ELF-1 (cell line): ENCODE measurements at places on chromosomes 3 and 15.

GRCh38 chr15:67548862-67549651, 6.6 kb downstream of the MAP2K5 start:
- peak; percentile 75 for DNase-seq

DNA sequence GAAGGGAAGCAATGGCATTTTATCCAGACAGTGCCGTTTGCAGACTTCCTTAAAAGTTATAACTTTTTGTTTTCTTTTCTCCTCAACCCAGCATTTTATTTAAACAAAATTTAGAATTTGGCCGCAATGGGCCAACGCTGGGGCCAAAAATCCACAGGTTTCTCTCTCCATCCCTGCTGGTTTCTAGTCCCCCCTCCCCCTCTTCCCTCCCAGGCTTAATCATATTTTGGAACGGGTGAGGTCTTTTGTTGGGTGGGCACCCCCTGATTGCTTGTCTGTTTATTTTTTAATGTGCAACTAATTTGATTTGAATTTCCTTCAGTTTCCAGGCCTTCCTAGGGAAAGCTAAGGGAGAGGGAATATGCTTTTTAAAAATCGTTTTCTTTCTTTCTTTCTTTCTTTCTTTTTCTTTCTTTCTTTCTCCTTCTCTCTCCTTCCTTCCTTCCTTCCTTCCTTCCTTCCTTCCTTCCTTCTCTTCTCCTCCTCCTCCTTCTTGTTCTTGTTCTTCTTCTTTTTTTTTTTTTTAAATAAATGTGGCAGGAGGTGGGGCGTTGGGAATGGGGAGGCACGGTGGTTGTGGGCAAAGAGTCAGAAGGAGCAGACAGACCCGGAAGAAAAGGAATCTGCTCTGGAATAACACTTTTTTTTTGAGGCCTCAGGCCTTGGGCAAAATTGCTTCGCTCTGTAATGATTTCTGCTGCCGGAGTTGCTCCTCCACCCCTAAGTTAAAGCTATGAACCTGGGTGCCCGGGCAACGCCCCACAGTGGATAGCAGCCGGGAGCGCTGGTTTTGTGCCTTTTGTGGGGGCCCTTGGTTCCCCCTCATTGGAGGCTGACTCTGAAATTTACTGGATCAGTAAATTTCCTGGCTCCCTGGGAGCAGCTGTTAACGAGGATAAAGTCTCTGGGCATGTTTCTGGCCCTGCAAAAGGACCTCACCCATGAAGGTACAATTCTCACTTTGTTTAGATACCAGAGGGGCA, 1.9 kb downstream of the FNDC3B start:
- peak; percentile 71 for DNase-seq

DNA sequence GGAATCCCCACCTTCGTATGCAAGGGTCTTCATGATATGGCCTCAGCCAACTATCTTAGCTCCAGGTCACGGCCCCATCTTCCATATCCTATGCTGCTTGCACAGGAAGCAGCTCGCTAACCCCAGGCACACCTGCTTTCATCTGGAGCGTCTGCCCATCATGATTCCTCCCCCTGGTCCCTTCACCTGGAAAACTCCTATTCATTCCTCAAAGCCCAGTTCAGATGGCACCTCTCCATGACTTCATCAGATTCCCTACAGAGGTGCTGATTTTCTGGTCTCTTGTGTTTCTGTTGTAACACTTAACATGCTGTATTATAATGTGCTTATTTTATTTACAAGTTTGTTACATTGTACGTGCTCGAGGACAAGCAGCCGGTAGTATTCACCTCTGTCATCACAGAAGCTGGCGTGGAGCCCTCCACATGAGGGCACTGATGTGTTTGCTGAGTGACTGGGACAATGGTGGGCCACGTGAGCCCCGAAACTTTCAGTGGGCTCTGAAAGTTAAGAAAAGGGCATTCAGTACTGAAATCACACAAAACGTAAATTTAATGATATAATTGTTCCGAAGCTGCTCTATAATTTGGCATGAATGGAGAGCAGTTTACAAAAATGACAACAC, 16.2 kb downstream of the MUC20 start:
- no peak for DNase-seq

DNA sequence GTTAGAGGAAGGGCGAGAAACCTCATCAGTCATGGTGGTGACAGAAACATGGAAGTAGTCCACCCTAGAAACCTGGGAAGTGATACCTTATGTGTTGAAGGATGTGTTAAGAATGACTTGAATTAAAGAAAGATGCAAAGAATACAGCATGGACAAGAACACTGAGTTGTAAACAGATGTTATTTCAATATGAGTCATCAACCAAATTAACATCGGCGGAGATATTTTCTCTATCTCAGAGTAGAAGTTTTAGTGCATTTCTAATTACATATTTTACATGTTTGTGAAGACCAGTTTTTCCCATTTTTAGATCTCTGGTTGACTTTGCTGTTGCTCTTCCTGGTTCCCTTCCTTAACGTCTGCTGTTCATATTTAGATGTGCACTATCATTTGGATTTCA, 268.8 kb upstream of the TBL1XR1 start:
- no peak for DNase-seq

GRCh38 chr15:81302701-81303109, 21.2 kb downstream of the STARD5 start:
- DNase-seq, result no peak

- no peak for DNase-seq
Measured at GRCh38 chr15:70752193-70752635, 11.1 kb downstream of the UACA start.

GRCh38 chr3:13335059-13335458, 85.1 kb downstream of the NUP210 start:
- DNase-seq, result no peak

DNA sequence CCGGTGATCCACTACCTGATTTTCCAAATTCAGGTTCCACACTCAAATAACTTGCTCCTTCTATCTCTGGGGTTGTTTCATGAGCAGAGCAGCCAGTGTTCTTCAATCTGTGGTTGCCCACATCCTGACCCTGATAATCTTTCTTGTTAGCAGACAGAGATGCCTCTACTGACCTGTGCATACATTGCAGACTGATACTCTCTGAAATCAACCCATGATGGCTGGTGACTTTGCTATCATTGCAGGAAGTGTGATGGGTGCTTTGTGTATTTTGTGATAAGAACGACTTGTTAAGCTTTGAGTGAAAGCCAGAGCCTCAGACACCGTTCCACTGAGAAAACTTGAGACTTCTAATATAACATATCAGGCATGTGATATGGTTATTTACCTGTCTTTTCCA, 39.9 kb downstream of the GATM start:
- DNase-seq, result no peak

GRCh38 chr3:164174059-164174458, 904.2 kb downstream of the SI start:
- DNase-seq, result no peak

DNA sequence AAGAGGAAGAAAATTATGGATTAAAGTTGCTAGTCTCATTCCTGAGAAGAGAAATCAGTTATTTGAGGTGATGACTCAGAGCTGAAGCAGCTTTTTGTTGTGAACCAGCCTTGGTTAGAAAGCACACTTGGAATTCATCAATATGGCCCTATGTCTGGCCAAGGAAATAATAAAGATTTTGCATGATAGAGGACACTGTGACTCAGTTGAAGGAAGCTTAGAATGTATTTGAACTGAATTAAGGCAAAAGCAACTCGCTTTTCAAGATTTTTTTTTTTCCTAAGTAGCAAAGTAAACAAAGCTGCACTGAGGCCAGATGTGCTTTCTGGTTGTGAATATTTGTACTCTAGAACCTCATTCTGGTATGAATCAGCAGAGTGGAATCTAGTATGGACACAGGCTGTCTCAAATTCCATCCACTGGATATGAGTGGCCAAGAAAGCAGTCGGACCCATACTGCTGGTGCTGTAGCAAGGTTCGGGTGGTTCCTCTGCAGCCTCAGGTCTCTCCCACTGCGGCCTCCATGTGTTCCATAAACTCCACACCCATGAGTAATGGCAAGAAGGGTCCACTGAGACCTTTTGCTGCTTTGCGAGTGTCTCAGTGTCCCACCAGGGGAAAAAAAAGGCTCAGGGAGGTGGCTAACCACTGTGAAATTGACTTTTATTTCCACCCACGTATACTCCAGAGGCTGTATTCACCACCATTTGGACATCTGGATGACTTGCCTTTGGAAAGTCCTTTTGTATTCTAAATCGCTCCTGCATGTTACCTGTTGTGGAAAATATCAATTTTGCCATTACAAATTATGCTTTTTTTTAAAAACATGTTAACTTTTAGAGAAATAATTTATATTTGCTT, 53.1 kb downstream of the TGFBR2 start:
- DNase-seq, result peak; percentile 28

- no peak for DNase-seq
Measured at GRCh38 chr3:159911664-159912037, 77.0 kb upstream of the IL12A start.

DNA sequence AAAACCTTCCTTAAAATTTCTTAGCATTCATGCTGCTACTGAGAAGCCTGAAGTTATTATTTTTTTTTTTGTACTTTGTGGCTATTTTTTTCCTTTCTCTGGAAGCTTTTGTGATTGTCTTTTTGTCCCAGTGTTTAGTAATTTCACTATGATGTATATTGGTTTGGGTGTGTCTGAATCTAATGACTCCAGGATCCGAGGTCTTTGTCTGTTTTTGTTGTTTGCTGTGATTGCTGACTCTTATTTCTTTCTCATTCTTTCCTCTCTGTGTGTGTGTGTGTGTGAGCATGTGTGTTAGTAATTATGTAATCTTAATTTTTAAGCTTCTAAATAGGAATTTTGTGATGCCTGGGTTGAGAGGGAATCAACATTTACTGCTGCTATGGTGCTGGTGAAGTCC, 152.0 kb downstream of the RAP2B start:
- DNase-seq, result no peak

GRCh38 chr3:42151596-42152168, 60.5 kb downstream of the TRAK1 start:
- no peak for DNase-seq

GRCh38 chr3:138850151-138850550, 15.4 kb upstream of the PIK3CB start:
- DNase-seq, result no peak

GRCh38 chr3:193915613-193916012, 220.3 kb upstream of the HES1 start:
- DNase-seq, result no peak

GRCh38 chr15:46525984-46526725, 891.3 kb downstream of the SQOR start:
- no peak for DNase-seq

DNA sequence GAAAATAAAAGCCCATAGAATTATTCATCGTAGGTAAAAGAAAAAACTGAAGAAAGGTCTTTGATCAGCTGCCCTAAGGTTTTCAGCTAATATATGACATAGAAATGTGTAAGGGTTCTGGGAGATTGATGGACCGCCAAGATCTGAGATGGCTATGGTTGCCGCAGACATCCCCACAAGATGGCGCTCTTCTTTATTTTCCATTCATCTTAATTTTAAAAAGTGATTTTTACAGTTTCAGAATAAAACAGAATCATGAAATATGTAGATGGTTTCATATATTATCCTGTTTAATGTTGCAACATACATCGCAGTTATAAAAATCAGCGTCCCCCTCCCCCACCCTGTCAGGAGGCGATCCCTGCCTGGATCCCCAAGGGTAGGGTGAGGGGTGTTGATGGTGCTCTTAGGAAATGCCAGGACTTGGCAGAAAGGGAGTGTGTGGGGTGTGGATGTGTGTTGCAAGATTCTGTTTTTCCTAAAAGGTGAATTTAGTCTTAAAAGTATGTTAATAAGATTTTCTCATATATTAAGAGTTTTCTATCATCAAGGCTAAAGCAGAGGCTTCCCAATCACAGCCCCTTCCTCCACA, 68.8 kb downstream of the ANXA2 start:
- no peak for DNase-seq

GRCh38 chr3:105885256-105885655, 16.4 kb upstream of the CBLB start:
- no peak for DNase-seq

DNA sequence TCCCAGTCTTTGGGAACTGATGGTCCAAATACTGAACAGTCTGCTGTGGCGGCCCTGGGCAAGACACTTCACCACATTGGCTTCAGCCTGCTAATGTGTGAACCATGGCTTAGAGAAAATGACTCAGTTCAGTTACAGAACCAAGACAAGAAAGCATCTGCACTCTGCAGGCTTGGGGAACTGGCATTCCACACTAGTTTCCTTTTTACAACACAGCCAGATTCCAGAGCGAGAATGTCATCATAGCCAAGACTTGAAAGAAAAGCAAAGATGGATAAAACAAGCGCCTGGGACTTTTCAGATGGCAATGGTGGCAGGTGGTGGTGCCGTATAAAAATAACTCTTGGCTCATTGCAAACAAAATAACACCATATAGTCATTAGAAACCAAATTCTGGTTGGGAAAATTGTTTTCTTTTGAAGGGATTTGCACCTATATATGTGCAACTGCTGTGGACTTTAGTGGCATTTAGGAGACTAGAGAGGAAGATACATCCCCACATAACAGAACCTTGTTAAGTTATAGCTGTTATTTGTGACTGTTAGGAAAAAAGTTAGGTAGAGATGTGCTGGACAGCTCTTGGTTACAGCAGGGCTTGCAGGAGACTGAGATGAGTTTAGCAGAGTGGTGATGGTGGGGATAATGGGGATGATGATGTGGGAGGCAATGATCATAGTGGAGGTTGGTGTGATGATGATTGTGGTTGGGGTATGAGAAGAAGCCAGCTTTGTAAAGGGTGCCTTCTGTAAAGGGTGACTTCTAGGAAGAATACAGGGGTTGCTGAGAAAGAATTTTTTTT, 273.6 kb downstream of the THRB start:
- DNase-seq, result peak; percentile 79

GRCh38 chr3:128081846-128082245, 29.6 kb downstream of the SEC61A1 start:
- DNase-seq, result no peak

DNA sequence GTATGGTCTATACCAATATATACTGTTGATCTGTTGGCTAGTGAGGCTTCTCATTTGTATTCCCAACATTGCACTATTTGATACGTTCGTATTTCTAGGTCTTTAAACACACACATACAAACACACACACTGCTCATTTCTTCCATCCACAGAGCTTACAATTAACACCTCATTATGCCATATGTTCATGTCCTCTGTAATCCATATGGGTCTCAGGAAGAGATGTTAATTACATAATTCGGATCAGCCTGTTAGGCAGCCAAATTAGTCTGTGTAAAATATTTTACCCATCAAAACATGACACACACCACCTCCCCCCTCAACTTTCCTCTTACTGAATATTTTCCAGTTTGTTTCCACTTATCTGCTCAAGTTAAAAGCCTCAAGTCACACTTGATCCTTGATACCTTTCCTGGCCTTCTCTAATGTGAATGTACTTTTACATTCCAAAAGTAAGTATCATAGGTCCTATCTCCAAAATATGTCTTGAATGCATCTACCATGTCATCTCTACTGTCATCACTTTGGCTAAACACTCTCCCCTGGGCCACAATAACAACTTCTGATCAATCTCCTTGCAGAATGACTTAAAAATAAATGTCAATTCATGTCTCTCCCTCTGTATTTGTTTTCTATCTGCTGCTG, 28.2 kb downstream of the EOGT start:
- DNase-seq, result no peak

- DNase-seq, result no peak
Measured at GRCh38 chr3:107198581-107199181, 178.6 kb upstream of the CCDC54 start.

- DNase-seq, result no peak
Measured at GRCh38 chr15:49898097-49898496, 220.9 kb downstream of the ATP8B4 start.
